ENCODE measurements at places on chromosomes 1 and 21. TPM values are rescaled to one million over a fixed set of nuclear protein-coding genes. Genes with fewer than 3 reads are reported as not detected.

GRCh38 chr1:159443066-159443750 lies 3.7 kb downstream of the OR10J1 start:
- DNase-seq: no peak

GRCh38 chr1:84272401-84272800 lies 29.1 kb upstream of the SAMD13 start:
- DNase-seq: no peak

GRCh38 chr1:160636547-160636946 lies 10.3 kb downstream of the SLAMF1 start:
- DNase-seq: no peak

DNA sequence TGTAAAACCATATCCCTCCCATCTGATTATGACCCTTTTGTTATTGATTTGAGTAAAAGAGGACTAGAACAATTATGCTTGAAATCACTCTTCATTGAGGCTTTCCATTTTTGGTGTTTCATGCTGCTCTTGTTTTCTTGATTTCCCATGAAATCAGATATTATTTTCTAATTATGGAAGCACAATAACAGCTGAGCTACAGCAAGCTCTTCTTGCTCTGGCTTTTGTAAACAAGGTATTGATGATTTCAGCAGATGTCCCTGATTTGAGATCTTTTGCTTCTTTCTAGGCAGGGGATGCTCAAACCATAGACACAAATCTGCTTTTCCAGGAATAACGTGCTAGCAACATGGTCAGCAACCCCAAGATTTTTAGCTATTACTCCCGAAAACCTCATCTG lies 607.8 kb downstream of the NCAM2 start:
- no peak for DNase-seq

DNA sequence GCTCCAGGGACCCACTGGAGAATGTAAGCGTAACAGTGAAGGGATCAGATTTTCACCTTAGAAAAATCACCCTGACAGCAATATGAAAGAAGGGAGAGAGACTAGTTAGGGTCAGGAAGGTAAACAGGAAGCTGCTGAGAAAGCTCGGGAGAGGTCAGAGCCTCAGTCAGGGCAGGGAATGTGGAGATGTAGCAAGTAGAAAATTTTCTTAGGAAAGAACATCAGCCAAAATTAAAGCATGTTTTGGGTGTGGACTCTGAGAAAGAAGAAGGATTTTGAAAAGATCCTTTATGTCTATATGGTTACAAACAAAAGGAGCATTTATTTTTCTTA lies 16.7 kb upstream of the ERICH3 start:
- DNase-seq: no peak

DNA sequence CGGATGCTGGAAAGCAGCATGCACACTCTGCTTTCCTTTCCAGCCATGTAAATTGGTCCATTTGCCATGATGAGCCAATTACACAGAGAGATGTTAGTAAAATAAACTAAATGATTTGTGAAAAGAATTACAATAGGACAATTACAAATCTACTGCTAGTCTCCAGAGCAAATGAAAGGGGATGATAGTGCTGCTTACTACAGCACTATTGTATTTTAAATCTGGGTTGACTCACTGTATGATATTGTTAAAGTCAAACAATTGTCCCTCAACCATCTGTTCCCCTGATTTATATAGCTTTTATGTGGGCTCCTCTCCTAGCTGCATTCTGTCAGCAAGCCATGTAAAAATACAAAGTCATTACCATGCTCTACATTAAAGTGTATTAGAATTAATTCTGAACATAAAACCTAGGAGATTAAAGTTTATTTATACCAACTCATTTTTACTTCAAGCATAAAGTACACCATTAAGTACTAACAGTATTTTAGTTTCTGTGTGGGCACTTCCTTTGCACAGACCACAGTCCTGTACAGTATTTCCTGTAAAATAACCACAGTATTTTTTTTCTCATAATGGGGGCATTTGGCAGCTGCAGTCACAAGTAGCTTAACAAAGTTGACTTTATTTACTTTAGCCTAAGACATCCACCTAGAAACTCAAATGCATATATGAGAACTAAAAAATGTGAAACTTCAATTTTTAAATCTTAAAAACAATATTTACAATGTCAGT lies 135.8 kb downstream of the VAV3 start:
- no peak for DNase-seq

GRCh38 chr1:171290621-171291020 lies 23.4 kb upstream of the FMO4 start:
- no peak for DNase-seq

- DNase-seq: peak; percentile 64
These were observed 11.7 kb downstream of the NR5A2 start for GRCh38 chr1:200038981-200039848.

- no peak for DNase-seq
These were observed 409.2 kb downstream of the USH2A start for GRCh38 chr1:216014086-216014485.

DNA sequence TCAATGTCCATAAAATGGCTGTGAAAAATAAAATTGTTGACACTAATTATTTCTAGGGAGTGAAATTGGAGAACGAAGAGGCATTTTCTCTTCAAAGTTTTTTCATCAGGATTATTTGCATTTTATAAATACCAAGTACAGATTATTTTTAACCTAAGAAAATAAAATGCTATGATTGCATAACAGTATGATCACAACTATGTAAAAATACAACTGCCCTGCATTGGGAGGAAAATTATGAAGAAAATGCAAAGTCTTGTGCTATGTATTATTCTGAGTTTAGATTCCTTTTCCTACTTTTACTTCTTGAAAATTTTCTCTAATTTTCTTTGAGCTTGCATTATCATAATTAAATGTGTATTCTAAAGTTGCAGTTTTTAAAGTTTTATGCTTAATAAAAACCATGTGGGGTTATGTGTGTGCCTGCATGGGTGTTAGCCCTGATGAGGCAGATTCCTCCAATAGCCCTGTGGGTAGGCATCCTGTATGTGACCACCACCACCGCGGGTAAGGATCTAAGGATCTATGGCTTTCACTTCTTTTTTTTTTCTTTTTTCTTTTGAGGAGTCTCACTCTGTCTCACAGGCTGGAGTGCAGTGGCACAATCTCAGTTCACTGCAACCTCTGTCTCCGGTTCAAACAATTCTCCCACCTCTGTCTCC lies 24.7 kb downstream of the STX6 start:
- no peak for DNase-seq

DNA sequence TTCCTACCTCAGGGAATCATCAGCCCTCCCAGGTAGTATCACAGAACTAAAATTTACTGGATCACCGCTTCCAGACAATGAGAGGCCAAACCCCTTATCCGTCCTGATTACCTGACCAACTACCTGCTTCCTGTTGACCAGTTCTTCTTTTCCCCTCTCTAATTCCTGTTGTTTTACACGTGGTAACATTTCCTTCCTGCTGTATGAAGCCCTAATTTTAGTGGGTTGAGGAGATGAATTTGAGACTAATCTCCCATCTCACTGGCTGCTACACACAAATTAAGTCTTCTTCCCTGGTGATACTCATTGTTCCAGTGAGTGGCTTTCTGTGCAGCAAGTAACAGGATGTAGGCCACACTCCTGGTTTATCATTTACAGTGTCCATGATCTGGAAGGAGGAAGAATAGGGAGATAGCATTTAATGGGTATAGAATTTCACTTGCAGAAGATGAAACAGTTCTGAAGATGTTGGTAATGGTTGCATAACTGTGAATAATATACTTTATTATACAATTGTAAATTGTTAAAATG lies 2112.9 kb downstream of the NCAM2 start:
- DNase-seq: no peak

- no peak for DNase-seq
These were observed 11.5 kb upstream of the HCRTR1 start for GRCh38 chr1:31605908-31606427.

GRCh38 chr1:50705699-50706098 lies 254.4 kb downstream of the FAF1 start:
- DNase-seq: no peak

- no peak for DNase-seq
These were observed 14.3 kb downstream of the TSPAN2 start for GRCh38 chr1:115074839-115075534.

DNA sequence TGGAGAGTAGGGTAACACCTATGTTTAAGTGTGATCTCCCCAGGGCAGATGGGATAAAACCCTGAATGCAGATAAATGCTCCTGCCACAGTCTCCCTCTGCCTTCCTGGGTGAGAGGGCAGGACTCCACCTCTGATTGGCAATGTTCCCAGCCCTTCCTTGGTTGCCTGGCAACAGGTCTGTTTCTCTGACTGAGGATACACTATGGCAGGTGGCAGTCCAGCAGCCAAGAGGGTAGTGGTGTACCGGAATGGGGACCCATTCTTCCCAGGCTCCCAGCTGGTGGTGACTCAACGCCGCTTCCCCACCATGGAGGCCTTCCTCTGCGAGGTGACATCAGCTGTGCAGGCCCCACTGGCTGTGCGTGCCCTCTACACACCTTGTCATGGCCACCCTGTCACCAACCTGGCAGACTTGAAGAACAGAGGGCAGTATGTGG lies at the start of gene DCDC2B:
Gene DCDC2B (plus strand): TSS at position 199 of the 438 bp plus-strand sequence. CDS start 5 bp downstream, at position 204.
- DNase-seq: no peak

DNA sequence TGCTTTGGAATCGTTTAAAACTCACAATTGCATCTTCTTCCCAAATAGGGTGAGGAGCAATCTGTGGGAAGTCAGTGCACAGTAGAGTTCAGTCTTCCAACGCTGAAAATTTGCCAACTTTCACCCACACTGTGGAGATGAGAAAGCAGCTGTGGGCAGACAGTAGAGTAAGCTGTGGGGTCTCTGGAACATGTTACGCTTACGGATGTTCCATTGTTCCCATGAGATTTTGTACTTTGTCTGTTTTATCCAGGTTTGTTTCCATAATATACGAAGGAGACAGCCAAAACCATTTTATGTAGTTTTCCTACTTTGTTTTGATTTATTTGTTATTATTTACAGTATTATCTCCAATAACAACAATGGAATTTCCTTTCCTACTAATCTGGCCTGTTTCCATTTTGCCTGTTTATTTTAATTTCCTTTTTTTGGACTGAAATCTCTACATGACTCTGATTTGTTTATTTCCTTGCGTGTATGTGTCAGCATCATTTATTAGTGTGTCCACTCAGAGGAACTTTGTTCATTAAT lies 65.1 kb upstream of the RGL1 start:
- DNase-seq: no peak

DNA sequence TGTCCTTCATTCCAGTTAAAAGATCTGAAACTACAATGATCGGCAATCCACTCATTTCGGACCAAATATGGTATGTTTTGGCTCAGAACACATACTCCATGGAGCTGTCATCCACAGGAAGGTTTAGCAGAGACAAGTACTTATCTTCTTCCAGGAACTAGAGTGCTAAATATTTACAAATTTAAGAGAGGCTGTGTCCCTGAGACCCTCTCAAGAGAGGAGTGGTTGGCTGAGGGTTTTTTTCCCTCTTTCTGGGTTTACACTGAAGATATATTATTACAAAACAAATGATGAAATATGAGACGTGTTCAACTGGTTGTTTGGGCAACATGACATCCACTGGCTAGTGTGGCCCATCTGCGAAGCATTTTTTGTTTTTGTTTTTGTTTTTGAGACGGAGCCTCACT lies 25.9 kb upstream of the NID1 start:
- DNase-seq: no peak

DNA sequence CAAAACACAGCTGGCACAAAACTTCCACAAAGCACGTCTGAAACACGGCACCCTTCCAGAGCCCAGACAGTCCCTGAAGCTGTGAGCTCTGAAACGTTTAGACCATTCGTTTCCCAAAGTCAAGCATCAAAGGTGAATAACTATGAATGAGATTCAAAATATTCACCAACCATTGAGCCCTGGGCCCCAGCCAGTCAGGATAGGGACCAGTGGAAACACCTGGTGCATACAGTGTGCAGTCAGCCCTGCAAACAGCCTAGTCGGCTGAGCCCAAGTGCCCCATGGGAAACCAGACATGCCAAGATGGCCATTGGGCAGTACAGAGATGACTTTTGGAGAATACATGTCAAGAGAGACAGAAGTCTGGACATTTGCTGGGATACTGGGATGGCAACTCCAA lies 90.4 kb upstream of the EDN2 start:
- no peak for DNase-seq

- DNase-seq: no peak
These were observed 804 bp upstream of the IKBKE start for GRCh38 chr1:206469411-206469932.

- peak; percentile 56 for DNase-seq
These were observed 801 bp downstream of the MX1 start for GRCh38 chr21:41426676-41427404.

DNA sequence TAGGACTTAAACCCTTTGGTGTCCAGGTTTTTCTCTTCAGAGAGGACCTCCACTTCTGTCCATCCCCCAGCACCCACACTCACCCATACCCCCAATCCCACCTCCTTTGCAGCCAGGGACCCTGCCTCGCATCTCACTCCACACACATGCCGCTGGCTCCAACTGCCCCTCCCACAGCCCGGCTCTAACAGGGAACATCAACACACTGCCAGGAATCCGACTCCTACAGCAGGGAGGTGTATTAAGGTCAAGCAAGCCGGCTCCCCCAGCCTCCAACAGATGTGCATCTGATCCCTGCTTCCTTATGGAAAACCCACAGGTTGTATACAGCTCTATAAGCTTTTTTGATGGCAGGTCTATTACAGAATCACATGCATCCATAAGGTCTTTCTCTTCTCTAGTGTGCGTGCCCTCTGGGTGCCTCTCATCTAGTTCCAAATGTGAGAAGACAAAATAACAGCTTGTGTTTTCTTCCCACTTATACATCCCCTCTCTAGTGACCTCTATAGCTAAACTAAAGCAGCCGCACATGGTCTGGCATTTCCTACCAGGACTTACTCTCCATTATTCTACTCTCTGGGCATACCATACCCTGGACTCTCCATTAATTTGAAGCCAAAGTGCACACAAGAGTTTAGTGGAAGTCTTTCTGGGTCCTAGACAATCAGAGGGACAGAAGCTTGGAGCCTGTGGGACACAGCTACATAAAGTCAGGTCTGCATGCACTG lies 16.3 kb downstream of the PIK3C2B start:
- DNase-seq: no peak

DNA sequence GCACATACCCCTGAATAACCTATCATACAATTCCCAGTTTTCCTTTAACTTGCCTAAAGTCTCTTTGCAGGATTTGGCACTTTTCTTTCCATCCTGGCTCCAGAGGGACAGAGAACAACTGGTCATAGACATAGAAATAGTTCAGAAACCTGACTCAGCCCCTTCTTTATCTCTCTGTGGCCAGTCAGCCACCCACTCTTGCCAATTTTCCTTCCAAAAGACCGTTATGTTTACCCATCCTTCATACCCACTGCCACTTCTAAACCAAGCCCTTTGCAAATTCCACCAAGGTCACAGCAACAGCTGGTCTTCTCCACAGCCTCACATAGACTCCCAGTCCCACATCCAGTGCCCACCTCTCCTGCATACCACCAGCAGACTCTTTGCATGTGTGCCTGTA lies 127.2 kb upstream of the FGGY start:
- no peak for DNase-seq

The NEK7 gene
- total RNA-seq: 71.7 TPM

The NBPF26 gene
- total RNA-seq: 38.9 TPM

The WASF2 gene
- 139 TPM for total RNA-seq

The HFM1 gene
- not detected for total RNA-seq

The UTP11 gene
- total RNA-seq: 28.8 TPM

The SPATA1 gene
- total RNA-seq: 4.0 TPM

The ITSN1 gene
- 4.6 TPM for total RNA-seq

The NCF2 gene
- total RNA-seq: 8.0 TPM

The OR2T29 gene
- not detected for total RNA-seq

The MRPL39 gene
- 34.1 TPM for total RNA-seq

The OR10J1 gene
- not detected for total RNA-seq
